NCI-H2081 treated with DMSO at 0.1 percent for 48 hours (cell line): ENCODE measurements at places on chromosomes 6 and 20.

DNA sequence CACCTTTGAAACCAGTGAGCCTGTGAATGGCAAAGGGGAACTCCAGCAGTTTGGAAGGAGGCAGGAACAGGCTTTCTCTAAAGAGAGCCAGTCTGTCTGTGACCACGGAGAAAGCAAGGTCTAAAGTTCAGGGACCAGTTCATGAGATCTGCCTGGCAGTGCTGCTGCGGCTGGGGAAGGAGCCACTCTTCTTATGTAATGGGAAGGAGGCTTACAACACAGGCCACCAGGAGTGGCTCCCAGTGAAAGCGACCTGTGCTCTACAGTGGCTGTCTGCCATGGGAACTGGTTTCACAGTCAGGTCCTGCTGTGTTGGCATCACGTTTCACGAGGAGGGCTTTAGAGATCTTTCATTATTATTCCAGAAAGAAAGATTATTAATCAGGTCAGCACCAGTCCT, 291.9 kb upstream of the PRDM1 start:
- DNase-seq: no peak

- DNase-seq: no peak
These were observed 24.0 kb upstream of the CLIC5 start for GRCh38 chr6:46039646-46040045.

DNA sequence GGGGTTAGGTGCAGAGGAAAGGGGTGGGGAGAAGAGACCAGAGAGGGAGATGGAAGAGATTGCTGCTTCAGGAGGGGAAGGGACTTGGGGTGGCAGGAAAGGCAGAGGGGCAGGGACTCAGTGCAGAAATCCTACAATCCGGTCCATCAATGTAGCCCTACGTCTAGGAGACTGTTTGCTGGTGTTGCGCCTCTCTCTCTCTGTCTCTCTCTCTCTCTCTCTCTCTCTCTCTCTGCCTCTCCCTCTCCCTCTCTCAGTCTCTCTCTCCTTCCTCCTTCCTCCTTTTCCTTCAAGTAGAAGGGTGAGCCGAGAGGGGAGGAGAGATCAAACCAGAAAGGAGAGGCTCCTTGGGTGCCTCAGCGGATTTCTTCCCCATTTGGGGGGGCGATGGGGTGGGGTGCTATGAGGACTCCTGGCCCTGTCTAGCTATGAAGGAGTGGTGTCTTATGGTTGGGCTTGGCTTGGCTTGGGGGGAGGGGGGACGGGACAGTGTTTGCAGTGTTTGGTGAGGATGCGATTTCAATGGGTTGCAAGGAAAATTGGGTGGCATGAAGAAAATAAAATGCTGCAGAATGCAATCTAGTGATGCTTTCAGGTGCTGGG, 181.2 kb downstream of the TBXT start:
- no peak for DNase-seq

DNA sequence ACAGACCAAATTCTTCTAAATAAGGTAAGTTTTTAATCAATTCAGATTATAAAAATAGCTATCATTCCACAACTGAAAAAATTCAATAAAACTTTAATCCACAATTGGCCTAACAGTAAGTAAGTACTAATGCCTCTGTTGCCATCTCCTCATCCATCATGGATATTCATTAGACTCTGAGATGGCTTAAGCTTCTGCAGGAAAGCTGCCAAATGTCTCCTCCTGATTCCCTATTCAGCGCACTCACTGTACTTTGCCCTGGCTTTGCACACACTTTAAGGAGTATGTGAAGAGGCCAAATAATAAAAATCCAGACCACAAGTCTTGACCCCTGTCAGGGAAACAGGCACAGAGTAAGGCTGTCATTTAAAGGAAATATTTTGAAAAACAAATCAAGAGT, 23.6 kb downstream of the PGM3 start:
- no peak for DNase-seq

GRCh38 chr6:145929037-145929633, 35.0 kb downstream of the SHPRH start:
- DNase-seq: peak; percentile 4

- DNase-seq: peak; percentile 17
These were observed 7.5 kb downstream of the CCM2L start for GRCh38 chr20:32017711-32018251.

DNA sequence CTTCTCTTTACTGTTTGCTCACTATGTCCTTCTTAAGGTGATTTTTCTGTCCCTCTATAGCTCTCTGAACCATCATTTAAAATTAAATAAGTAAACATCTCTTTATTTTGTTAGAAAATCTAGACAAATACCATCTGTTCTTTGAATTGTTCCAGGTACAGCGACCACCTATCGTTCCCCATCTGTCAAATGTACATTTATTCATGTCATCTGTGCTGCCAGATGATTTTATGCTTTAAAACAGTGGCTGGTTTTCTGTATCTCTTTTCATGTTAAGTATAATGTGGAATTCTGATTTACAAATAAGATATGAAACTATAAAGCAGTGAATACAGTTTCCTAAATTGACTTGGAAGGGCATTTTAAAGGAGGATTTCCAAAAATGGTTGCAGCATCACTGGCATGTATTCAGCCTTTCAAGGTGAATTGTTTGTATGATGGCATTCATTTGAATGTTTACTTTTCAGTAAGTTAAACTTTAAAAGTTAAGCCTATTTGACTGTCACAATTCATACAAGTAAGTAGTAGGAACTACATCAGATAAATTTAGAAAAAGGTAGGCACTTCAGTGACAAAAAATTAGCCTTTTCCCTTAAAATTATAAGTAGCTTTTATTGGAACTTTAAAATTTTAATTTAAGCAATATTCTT, 92.6 kb upstream of the CLVS2 start:
- no peak for DNase-seq

GRCh38 chr20:47664744-47665143, 120.5 kb downstream of the SULF2 start:
- no peak for DNase-seq

DNA sequence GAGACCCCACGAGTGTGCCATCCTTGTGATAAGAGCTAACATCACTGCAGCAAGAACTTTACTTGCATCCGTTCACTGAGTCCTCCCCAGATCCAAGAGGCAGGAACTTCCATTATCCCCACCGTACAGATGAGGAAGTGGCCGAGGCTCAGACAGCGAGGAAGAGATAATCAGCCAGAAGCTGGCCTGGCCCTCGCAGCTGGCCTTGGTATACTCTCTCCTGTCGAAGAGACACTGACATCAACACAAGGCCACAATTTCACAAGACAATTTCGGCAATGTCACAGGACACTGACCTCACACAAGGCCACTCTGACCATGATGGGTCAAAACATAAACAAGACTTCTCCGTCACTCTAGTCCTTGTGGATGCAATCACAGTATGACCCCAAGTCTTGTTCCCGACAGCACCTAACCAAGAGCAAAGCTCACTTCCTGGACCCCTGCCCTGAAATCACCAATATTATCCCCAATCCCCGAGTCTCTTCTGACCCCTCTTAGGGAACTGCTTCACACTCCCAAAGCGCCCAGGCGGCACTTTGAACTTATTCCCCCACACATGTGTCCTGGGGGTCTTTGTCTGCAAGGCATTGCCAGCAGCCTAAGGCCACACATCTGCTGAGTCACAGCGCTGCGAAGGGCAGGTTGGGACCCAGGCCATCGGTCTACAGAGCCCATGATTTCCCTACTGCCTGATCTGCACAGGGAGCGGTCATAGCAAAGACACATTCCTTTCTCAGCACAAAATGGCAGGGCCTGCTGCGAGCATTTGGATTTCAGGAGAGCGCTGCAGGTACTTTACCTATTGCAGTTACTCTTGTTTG, 14.8 kb upstream of the VAPB start:
- no peak for DNase-seq

- no peak for DNase-seq
These were observed 39.0 kb downstream of the DSE start for GRCh38 chr6:116409756-116410155.

- no peak for DNase-seq
These were observed 188.2 kb downstream of the CDKAL1 start for GRCh38 chr6:20722455-20722854.

DNA sequence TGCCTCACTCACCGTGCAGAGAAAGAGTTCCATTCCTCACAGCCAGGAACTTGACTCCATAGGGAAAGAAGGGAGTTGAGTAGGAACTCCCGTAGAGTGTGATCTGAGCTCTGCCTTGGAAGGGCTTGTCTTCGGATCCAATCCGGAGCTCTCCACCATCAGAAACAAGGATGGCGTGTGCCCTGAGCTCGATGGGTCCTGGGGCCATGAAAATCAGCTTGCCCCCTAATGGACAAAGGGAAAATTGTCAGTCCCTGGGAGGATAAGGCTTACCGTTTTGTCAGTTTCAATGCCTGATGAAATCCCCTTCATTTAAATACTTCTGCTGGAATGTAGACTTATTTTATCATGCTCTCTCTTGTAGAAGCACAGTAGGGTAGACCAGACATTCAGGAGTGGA, 153.3 kb downstream of the PKHD1 start:
- no peak for DNase-seq

GRCh38 chr20:19934792-19935491, 82.2 kb upstream of the NAA20 start:
- DNase-seq: no peak

GRCh38 chr6:32983493-32983848, 15.1 kb downstream of the BRD2 start:
- no peak for DNase-seq

GRCh38 chr6:31157513-31158139, at the start of gene CCHCR1:
CCHCR1 (minus strand) TSS chr6:31157802; CDS start chr6:31157600, 202 bp downstream.
- DNase-seq: no peak

GRCh38 chr20:48169650-48170225, 384.5 kb upstream of the SULF2 start:
- DNase-seq: no peak

GRCh38 chr6:44696099-44696498, 308.6 kb downstream of the CDC5L start:
- DNase-seq: no peak

- no peak for DNase-seq
These were observed 124.0 kb downstream of the MMUT start for GRCh38 chr6:49339096-49339495.

DNA sequence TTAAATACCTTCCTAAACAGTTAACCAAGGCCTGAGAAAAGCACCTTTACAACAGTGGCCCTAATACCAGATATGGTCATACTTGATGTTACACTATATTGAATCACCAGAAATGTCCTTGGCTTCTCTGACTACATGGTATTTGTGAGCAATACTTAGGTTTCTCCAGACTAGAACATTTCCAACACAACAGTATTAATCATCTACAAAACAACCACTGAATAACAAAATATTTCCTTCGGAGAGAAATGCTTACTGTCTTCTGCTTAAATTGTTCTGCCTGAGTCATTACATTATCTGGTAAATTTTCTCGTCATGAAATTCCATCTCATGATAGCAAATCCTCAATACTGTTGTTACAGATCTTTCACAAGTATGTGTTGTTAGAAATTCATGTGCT, 252.9 kb upstream of the RUNX2 start:
- no peak for DNase-seq

DNA sequence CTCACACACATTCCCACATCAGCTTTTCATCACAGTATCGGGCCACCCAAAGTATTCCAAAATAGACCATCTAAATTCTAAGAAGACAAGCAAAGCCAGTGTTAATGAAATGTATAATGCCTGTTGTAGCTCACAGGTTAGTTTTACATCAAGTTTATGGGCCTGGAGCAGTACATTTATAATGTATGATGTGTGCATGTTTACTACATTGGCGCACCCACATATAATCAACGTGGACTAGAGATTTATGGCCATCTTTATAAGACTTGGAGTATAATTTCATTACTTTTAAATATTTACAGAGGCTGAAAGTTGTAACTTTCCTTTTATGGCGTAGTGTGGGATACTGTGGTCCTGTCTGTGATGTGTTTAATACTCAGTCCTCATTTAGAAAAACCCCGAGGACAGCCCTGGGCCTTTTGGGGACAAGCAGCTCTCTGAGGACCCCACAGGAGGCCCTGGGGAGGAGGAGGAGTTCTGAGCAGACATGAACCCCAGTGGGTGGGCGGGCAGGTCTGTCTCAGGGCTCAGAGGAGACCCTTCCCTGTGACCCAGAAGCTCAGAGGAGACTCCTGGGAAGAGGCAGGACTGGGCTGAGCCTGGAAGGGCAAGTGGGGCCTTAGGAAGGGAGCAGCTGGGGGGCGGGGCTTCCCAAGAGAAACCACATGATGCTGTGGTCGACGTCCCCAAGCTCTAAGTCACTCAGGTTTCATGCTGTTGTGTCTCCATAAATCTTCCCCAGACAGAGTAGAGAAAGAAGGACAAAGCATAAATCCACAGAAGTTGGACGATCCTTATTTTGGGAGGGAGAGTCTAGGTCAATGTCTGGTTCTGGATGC, 232.1 kb downstream of the PREX1 start:
- DNase-seq: no peak

- no peak for DNase-seq
These were observed 51.5 kb upstream of the ADTRP start for GRCh38 chr6:11830105-11830504.

DNA sequence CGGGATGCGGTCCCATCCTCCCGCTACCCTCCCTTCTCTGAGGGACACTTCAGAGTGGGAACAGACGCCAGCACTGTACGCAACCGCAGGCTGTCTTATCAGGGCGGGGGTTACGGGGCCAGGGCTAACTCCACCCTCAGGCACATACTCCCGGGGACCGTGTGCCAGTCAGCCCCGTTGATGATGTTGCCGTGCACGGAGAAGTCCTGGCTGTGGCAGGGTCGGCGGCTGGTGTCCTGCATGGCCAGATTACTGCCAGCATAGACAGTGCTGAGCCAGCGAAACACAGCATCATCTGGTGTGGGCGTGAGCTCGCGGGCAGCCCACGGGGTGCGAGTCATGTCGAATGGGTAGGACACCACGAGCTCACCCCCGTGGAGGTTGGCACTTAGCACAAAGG, 5.0 kb downstream of the CPXM1 start:
- no peak for DNase-seq

- no peak for DNase-seq
These were observed 112.6 kb downstream of the DLGAP4 start for GRCh38 chr20:36418711-36419110.

DNA sequence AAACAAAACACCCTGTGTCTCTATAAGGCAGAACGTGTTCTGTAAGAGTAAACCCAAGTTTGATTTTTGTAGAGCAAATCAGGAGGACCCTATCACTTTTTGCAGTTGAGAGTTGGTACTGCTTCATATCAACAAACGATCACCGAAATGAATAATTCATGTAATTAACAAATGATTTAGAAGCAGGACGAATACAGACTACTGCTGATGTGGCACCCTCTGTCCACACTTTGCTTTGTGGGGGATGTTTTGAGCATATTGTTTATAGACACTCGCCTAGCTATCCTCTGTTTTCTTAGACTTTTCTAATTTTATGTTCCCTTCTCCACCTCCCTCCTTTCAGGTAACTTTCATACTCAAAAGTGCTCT, 1.5 kb downstream of the CD2AP start:
- DNase-seq: no peak

DNA sequence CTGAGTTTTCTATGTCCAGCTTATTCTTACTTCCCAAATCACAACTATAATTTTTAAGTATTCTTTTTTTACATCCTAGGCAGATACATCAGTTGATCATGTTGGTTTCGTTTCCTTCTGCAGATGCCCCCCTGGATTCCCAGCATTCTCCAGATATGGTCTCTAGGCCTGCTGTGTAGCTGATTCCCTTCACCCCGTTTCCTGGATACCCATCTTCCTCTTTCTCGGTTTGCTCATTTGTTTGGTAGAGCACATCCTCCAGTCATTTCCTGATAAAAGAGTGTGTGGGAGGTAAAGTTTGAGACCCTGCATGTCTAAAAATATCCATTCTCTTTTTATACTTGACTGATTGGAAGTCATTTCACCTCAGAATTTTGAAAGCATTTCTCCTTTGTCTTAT, 66.4 kb downstream of the ANKS1A start:
- DNase-seq: no peak

- DNase-seq: no peak
These were observed 170.1 kb downstream of the HS3ST5 start for GRCh38 chr6:114172576-114173260.
